ENCODE measurements at places on chromosomes 12 and 14.

- DNase-seq: no peak
Measured at GRCh38 chr14:105979446-105979845, 453.1 kb downstream of the TMEM121 start.

DNA sequence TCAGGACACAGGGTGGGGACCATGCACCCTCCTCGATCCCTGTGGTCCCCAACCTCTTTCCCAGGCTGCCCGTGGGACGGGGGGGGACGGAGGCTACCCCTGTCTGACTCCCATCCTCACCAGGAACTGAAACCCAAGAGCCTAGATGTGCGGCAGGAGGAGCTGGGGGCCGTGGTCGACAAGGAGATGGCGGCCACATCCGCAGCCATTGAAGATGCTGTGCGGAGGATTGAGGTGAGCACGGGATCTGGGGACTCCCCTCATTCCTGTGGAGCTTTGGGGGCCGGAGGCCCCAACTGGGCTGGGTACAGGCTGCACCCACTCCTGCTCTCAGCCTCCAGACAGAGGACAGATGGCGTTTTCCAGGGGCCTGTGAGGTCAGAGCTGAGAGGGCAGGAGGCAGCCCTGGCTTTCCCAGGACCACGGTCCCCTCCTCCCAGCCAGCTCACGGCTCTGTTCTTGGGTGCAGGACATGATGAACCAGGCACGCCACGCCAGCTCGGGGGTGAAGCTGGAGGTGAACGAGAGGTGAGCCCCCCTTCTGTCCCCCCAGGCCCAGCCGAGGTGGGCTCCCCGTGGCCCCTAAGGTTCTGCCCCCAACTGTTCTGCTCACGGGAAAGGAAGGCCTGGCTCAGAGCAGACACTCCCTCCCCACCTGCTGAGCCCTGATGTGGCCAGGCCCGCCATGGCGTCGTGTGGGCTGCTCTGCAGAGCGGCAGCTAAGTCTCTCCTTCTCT lies 24.2 kb downstream of the HIP1R start:
- DNase-seq: no peak

DNA sequence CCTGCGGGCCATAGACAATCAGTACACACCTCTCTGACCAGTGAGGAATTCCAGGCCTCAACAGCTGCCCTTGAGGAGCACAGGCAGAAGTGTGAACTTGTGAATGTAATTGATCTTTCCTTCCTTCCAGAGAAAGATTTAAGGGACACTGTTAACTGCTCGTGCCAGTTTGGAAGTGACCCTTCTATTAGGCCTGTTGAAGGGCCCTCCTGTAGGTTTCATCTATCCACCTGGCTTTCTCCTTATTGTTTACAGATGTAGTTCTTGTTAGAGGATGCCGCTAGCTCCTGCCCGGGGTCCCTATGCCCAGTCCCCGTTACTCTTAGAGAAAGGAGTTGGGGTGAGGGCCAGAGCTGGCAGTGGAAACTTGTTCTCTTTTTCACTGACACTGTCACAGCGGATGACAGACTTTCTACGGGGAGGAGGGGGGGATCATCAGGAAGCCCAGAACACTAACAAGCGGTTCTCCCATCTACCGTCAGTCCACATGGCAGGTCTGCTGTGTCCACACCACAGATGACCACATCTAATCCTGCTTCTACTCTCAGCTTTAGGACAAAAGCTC lies 42.6 kb downstream of the SH2B3 start:
- DNase-seq: no peak

DNA sequence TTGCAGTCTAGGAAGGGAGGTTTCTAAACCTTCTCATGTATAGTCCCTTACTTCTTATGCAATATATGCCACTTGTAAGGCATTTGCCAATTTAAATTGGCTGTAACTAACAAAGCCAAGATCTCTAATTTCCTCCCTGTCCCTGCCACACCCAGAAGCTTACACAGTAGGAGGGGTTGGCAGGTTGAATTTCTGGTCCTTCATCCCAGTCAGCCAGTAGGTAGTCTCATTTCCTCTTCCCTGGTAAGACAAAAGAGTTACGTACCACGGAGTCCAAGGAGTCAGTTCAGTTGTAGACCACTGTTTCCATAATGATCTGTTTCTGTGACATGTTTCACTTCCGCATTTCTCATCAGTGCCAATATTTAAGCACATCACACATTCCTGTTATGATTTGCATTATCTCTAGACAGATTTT lies 47.0 kb upstream of the PLBD1 start:
- DNase-seq: no peak

GRCh38 chr14:101873076-101873825 lies 91.1 kb upstream of the DYNC1H1 start:
- DNase-seq: no peak

DNA sequence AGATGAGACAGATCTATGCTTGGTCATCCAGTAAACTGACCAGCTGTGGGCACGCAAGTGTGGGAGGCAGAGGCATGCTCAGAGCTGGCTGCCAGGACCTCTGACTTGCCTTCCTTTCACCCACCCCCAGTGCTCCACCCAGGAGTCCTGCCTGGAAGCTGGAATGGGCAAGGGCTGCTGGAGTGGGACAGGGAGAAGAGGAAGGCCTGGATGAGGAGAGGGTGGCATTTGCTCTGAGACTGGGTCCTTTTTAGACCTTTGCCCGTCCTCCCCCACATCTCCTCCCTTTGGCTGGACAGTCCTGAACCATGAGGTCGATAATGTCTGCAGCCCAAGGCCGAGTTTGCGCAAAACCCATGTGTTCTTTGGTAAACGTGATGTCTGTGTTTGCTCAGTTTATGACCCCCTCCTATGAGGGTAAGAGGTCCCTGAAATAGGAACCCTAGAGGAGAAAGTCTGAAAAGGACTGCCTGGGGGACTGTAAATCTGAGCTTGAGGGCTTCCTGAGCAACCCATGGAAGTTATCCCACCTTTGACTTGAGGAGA lies 3.8 kb upstream of the INHBE start:
- no peak for DNase-seq

- no peak for DNase-seq
Measured at GRCh38 chr12:27951898-27952297, 20.6 kb downstream of the PTHLH start.

- DNase-seq: no peak
Measured at GRCh38 chr12:75259143-75259542, 49.5 kb upstream of the KCNC2 start.

GRCh38 chr12:26017484-26018211 lies 59.2 kb downstream of the RASSF8 start:
- DNase-seq: no peak

Measured in stimulated activated CD8-positive, alpha-beta memory T cell treated with anti-CD3 and anti-CD28 coated beads, Interleukin-4, amount 100 ng/mL, for 4 hours (primary cell).